RPMI7951 (cell line): ENCODE measurements at places on chromosomes 3 and 15. TPM values are rescaled to one million over a fixed set of nuclear protein-coding genes. Genes with fewer than 3 reads are reported as not detected.

GRCh38 chr3:141401573-141402475 is 33.5 kb downstream of the ZBTB38 start:
- peak; percentile 34 for DNase-seq

DNA sequence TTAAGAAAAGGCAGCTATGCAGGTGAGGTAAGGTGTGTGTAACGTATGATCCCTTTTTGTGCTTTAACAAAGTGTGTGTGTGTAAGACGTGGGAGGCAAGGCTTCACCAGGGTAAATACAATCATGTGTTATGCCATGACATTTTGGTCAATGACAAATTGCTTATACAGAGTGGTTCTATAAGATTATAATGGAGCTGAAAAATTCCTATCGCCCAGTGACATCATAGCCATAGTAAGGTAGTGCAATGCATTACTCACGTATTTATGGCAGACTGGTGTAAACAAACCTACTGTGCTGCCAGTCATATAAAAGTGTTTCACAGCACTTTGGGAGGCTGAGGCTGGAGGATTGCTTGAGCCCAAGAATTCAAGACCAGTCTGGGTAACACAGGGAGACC is 60.2 kb upstream of the LCTL start:
- DNase-seq = no peak

- no peak for DNase-seq
Measured at GRCh38 chr3:10836676-10837075, 20.6 kb downstream of the SLC6A11 start.

DNA sequence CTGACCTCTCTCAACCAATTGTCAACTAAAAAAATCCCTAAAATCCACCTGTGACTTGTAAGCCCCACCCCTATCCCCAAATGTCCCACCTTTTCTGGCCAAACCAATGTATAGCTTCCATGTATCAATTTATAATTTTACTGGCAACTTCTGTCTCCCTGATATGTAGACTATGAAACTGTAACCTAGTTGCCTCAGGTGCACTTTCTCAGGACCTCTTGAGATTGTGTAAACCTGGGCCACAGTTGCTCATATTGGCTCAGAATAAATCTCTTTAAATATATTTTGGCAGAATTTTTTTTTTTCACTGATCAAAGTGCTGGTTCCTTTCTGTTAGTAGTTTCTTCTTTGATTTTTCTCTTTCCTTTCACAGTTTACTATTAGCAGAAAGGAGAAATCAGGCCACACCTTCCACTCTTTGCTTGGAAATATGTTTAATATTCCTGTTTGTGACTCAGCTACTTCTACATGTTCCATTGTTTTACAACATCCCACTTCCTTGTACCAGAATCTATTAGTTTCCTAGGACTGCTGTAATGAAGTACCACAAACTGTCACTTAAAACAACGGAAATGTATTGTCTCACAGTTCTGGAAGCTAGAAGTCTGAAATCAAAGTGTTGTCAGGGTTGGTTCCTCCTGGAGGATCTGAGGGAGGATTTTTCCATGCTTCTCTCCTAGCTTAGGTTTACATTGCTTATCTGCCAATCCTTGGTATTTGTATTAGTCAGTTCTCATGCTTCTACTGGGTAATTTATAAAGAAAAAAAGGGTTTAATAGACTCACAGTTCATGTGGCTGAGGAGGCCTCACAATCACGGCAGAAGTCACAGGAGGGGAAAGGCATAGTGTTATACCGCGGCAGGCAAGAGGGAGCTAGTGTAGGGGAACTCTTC is 801.2 kb upstream of the ARPP21 start:
- no peak for DNase-seq

GRCh38 chr3:27380433-27381357 is 11.5 kb upstream of the NEK10 start:
- DNase-seq = no peak

Gene CHSY1
- total RNA-seq = 37.7 and 41.5 TPM in 2 replicates

Gene ANAPC13
- total RNA-seq = 116 and 132 TPM in 2 replicates

DNA sequence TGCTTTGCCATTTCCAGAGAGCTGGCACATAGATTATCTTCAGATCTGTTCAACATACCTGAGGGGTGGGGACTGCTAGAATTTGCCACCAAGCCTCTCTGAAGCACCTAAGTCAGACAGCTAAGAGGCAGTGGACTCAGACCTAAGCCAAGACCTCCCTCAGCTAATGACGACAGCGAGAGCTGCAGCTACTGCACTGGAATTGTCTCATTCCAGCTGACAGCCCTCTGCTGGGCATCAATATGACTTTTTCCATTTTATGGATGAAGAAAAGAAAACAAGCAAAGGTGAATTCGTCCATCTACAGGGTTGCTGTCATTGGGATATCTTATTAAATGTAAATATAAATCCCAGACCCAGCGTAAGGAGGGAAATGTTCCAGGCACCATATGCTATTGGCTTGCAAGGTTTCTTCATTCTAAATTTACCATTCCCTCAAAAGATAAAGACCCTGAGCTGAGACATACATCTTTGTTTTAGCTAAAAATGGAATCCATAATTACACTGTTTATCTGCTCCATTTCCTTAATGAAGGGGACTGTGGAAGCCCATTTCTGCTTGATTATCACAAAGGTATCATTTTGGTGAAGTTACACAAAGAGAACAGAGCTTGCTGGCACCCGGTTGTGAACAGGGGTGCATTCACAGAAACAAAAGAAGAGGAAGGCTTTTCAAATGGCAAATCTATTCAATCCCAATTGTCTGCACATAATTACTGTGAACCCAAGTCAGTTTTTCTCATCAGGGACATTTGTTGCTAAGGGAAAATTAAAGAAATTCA is 85.5 kb upstream of the LRTM1 start:
- peak; percentile 67 for DNase-seq

DNA sequence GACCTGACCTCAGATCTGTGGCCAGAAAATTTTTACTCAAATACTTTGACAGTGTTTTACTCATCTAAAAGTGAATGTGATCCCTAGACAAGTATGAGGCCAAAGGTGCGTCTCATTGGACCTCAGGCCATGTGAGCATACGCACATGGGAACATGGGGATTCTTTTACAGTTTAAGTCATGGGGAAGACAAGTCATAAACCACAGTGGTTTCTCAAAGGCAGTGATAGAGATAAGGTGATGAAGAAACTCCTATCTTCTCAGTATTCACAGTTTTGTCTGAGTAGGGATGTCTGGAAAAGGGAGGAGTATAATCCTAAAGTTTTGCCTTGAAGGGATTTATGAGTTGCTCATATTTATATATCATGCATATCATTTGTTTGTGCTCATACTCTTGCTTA is 173.8 kb downstream of the FNDC3B start:
- DNase-seq = peak; percentile 86

DNA sequence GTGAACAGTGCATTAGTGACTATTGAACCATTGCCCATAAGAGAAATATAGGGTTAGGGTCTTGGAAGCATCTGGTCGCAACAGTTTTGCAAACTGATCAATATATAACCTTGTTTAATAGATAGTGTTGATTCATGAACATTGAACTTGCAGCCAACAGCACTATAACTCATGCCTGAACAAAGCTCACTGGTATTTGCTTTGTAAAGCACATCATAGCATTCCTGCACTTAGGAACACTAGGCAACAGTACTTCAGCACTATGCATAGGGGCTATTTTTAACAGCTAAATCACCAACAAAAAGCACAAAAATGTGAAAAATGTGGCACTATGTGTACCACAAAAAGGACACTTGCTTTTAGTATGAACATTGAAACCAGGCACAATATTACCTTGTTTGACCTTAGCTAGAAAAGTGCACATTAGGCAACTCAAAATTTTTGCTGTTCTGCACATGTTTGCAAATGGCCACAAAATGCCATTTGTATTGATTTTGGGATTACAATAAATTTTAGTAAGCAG is 68.0 kb downstream of the OXNAD1 start:
- DNase-seq = peak; percentile 21

Gene LIPH
- not detected in 2 replicates for total RNA-seq

- DNase-seq = no peak
Measured at GRCh38 chr3:97712919-97713318, 51.6 kb upstream of the ARL6 start.

- DNase-seq = no peak
Measured at GRCh38 chr15:84772467-84772866, 24.1 kb downstream of the ZNF592 start.

DNA sequence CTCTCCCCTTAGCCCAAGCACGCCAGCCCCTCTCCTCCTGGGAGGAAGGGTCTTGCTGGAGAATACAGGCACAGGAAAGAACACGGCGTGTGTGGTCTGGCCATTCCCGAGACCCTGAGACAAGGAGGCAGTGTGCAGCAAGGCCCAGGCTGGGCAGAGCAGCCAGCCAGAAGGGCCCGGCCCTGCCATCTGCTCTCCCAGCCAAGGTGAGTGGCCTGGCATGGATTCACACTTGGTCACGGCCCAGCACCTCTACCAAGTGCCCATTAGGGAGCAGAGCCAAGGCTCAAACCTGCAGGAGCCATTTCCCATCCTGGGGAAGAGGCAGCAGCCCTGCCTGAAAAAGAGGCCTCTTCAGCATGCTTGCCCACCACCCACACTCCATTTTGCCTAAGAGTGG is 28.6 kb downstream of the MEGF11 start:
- no peak for DNase-seq

Gene RAD51
- 13.8 and 15.7 TPM in 2 replicates for total RNA-seq

- no peak for DNase-seq
Measured at GRCh38 chr3:114942773-114943172, 204.3 kb downstream of the ZBTB20 start.

- no peak for DNase-seq
Measured at GRCh38 chr3:154119951-154120350, 1.2 kb upstream of the ARHGEF26 start.

- no peak for DNase-seq
Measured at GRCh38 chr15:66847565-66847991, 145.5 kb downstream of the SMAD6 start.

- no peak for DNase-seq
Measured at GRCh38 chr15:75314552-75315290, 21.1 kb upstream of the COMMD4 start.

Gene CLDN16
- not detected in 2 replicates for total RNA-seq

Gene GOLGA8T
- total RNA-seq = not detected in 2 replicates

GRCh38 chr3:188453431-188454384 is 299.8 kb downstream of the LPP start:
- DNase-seq = no peak

GRCh38 chr3:32959371-32959770 is 7.9 kb downstream of the CCR4 start:
- no peak for DNase-seq

- no peak for DNase-seq
Measured at GRCh38 chr3:50537421-50538129, 30.0 kb downstream of the C3orf18 start.

DNA sequence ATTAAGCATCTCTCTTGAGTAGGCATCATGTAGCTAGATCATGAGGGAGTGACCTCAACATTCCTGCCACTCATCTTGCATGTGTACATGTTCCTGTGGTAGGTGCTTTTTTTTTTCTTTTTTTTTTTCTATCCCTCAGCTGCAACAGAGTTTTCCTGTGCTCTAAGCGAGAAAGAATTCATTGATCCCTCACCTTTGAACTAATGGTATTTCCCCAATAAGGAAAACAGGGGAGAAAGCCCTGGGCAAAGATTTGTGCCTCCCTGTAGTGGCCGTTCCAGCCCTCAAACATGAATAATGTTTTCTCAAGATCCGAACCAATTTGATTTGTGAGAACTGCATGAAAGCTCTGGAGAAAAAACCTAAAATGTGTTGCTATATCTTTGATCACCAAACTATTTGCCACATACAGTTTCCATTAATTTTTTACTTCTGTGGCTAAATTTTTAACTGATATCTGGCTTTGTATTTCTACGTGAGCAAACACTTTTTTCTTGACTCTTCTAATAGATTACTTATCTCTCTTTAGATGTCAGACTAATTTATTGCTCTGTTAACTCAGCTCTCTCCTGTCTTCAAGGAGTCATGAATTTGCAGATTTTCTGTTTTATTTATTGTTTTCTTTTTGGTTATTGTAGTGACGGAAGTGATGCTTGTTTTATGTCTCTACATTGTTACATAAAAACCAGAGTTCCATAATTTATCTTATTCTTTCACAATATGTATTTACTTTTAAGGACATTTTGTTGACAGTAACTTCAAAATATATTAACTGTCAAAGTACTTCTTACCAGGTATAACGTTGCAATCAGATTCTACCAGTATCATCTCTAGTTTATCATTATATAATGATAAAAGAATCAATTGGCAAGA is 1396.5 kb downstream of the OTOL1 start:
- no peak for DNase-seq

GRCh38 chr3:143529018-143529478 is 319.2 kb downstream of the SLC9A9 start:
- no peak for DNase-seq
